NCI-H82 (cell line): ENCODE measurements at places on chromosomes 2 and 18.

- DNase-seq, result no peak
Observed at GRCh38 chr2:165162466-165162865, 41.4 kb downstream of the SCN3A start.

DNA sequence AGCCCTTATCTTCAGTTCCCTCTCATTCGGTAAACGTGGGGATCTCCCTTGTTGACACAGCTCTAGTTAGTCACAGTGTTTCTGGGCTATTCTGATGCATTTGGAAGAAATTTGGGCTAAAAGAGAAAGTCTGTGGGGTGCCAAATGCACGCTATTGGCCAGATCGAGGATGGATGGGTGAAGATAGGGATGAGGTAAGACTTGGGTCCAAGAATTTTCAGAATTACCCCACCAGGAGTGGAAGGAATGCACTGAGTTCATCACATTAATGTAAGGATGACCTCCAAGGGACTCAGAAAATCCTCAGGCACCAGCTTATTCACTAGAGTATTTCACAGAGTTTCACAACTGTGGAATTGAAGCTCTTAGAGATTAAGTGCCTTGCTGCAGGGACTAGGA is 49.3 kb downstream of the NRP2 start:
- DNase-seq, result no peak

DNA sequence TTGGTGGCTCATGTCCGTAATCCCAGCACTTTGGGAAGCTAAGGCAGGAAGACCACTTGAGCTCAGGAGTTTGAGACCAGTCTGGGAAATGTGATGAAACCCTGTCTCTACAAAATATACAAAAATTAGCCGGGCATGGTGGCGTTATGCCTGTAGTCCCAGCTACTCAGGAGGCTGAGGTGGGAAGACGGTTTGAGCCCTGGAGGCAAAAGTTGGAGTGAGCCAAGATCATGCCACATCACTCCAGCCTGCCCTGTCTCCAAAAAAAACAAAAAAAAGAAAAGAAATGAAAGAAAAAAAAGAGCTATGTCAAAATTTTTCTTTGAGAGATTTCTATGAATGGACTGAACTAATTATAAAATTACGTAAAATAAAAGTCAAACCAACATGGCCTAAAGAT is 34.7 kb downstream of the ROCK2 start:
- no peak for DNase-seq

- peak; percentile 6 for DNase-seq
Observed at GRCh38 chr18:34709750-34710441, at the start of gene DTNA. DTNA (plus strand) TSS chr18:34710298; CDS start chr18:34755977, 45,679 bp downstream.

- no peak for DNase-seq
Observed at GRCh38 chr2:102764083-102764482, 2.3 kb downstream of the TMEM182 start.

DNA sequence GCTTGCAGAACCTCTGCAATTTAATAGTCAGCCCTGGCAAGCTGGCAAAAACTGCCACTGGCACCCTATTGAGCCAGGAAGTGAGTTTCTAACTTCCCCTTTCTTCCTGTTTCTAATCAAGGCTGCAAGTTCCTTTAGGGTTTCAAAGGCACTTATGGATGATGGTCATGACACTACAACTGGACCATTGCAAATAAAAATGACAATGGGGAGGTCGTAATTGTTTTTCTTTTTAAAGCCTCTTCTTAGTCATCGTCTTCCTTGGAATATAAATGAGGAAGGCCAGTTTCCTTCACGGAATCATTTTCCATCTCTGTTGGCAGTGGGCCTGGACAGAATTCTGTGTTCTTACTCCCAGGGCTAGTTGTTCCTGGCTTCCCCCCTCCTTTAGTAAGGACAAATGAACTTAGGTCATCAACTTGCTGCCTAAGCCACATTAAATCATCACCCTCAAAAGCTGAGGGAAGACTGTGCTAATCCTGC is 35.8 kb downstream of the SH3RF3 start:
- no peak for DNase-seq

DNA sequence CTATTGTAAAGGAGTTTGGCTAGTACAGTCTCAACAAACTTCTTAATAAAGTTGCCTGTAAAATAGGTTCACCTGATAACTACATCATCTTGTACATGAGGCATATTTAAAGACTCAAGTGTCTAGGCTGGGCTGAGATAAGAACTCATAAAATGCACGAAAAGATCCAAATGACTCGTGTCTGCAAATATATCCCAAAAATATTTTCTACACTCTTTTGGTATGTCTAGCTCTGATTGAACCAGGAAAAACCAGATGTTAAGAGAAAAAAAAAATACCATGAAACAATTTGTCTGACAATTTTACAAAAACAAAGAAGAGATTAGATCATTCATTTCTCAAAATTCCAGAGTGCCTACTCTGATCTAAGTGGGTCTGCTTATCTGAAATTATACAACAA is 166.9 kb upstream of the OSR1 start:
- DNase-seq, result no peak

GRCh38 chr2:111028720-111029119 is 92.0 kb upstream of the BCL2L11 start:
- DNase-seq, result peak; percentile 3

GRCh38 chr2:219506802-219507526 is 7.3 kb upstream of the ASIC4 start:
- DNase-seq, result peak; percentile 91

DNA sequence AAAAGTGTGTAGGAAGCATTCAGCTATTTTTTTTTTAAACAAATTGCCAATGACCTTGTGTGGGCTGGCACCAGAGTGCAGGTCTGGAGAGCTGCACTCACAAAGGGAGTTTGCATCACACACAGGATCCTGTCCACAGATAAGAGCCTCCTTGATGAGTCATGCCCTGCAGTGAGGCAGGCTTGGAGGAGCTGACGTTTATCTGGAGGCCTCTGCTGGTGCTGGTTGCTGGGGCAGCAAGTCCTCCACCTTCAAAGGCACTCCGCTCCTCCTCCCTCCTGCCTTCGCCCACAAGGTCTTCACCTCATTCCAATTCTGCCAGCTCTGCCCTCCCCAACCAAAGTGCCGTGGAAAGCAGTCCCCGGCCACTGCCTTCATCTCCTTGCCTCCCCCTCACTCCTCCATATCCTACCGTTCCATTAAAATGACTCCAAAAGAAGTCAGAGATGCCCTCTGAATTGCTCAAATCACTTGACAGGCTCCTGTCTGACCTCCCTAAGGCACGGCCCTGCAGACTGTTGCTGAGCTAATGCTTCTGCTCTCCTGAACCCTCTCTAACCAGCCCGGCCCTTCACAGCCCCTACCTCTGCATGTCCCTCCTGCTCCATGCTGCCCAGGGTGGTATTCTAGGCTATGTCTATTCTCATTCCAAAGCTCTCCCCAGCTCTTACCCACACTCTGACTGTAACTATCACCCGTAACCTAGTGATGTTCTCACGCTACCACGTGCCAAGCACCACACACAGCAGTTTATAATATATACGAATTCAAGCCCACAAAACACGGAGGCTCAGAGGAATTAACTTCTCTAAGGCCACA is 30.9 kb downstream of the LONRF2 start:
- DNase-seq, result no peak

GRCh38 chr2:231927566-231927890 is 1.3 kb upstream of the NPPC start:
- no peak for DNase-seq

DNA sequence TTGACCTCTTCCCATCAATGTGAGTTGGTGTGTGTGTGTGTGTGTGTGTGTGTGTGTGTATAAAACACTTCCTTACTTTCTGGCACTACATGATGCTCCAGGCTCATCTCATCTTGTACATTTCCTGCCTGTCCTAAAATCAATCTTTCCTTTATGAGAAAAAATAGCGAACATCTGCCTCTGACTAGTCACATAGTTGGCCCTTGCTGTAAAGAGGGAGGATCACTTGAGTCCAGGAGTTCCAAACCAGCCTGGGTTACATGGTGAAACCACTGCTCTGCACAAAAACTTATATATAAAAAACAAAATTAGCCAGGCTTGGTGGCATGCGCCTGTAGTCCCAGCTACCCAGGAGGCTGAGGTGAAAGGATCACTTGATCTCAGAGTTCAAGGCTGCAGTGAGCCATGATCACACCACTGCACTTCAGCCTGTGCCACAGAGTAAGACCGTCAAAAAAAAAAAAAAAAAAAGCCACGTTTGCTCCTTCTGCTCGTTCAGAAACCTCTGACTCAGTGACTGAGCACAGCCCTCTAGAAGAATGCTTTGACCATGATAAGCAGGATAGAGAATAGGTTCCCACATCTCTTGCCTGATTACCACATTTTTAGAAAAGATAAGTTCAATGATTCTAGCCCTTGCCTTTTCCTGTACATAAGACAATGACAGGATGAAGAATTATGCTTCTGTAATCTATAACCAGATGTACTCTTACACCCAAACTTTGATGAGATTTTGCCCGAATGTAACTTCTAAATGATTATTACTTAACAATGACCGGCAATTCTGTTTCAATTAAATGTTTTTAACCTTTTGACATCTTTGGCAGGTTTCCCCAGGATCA is 45.2 kb upstream of the ST3GAL5 start:
- no peak for DNase-seq

GRCh38 chr2:55361465-55362189 is 58.0 kb downstream of the CCDC88A start:
- no peak for DNase-seq

DNA sequence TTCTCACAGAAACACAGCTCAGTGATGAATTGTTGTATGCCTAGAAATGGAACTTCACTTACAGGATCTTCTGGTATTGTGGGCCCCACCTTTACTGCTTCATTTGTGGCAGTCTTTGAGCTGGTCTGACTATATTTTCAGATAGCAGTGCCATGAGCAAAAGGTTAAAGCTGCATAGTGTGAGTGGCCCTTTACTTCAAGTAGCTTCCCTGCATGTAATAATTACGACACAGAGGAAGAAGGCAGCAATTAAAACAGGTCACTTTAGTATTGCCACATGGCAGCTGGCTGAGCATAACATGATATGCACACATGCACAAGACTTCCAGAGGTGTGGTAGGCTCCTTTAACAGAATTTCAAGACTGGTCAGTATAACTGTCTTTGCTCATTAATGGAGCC is 426.3 kb upstream of the ZEB2 start:
- DNase-seq, result no peak

DNA sequence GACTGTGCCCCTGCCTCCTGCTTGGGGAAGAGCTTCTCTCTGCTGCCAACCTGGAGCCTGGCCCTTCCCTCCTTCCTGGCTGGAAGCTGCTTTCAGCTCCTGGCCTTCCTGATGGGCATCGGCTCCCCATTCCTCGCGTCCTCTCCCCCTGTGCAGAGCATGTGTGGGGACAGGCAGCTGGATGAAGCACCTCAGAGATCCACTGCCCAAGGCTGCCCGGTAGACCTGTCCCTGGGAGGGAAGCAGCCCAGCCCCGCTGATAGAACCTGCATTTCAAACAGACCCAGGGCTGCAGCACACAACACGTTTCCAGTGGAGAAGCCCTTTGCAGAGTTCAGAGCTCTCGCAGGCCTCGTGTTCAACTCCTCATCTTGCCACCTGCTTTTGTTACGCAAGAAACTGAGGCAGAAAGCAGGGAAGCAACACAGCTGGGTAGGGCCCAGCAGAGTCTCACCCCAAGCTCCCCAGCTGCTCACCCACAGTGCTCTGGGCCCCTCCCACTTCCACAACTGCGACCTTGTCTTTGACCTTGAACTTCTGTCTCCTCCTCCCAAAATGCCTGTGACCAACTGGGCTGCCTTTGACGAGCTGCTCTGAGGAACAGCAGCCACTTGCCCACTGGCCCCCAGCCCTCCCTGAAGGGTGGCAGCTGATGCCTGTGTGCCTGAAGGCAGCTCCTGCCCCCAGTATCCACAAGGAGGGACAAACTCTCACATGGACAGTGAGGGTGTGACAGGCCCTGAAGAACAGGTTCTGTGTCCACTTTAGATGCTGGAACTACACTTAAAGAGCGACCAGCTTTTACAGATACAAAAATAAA is 65.5 kb downstream of the PARD6G start:
- no peak for DNase-seq

- DNase-seq, result peak; percentile 92
Observed at GRCh38 chr2:201642086-201642578, 1.2 kb downstream of the TMEM237 start.

GRCh38 chr2:133908171-133908570 is 339.9 kb upstream of the NCKAP5 start:
- DNase-seq, result no peak

DNA sequence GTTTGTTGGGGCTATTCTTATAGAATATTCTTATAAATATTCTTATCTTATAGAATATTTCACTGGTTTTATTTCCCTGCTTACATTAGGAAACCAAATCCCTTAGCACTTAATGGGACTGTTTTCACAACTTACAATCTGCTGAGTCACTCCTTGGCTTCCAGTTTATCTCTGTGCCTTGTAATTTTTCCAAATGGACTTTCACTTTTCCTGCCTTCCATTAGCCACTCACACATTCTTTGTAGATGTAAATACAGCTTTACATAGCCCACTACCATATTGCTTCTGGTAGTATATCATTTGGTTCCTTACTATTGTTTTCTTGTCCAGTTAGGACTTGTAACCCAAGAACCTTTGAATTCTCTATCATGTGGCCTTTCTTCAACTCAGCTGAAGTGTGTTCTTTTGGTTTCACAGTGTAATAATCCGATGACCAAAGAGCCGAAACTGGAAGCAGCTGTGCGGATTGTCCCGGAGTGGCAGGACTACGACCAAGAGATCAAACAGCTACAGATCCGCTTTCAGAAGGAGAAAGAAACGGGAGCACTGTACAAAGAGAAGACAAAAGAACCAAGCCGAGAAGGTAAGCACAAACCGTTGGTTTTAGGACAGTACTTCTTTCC is 96.1 kb downstream of the UGGT1 start:
- no peak for DNase-seq

GRCh38 chr2:192957425-192957824 is 762.7 kb upstream of the TMEFF2 start:
- no peak for DNase-seq

DNA sequence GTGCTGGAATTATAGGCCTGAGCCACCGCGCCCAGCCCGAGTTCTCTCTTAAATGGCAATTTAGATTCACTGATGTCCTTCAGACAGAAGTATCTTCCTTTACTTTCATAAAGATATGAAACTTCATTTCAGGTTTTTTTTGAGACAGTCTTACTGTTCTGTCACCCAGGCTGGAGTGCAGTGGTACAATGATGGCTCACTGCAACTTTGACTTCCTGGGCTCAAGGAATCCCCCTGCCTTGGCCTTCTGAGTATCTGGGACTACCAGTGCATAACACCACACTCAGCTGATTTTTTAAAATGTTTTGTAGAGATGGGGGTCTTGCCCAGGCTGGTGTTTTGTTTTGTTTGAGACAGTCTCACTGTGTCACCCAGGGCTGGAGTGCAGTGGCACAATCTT is 13.2 kb downstream of the ITGB1BP1 start:
- no peak for DNase-seq

DNA sequence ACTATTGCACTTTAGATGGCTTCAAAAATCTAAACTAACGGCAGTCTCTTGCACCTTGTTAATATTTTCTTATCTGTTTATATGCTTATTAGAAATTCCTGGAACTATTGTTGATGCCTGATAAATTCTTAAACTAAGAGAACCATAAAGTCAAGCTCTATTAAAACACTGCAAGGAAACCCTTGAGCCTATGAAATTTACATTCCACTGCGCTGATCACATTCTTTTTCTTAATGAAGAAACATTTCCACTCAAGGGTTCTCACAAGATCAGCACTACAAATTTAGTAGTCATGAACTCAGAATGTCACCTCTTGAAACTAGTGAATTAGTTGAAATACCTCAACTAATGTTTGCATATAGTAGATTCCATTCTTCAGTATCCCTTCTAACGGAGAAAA is 331.8 kb upstream of the SLC8A1 start:
- no peak for DNase-seq
